H1 (cell line): ENCODE measurements at places on chromosomes 4 and X.

DNA sequence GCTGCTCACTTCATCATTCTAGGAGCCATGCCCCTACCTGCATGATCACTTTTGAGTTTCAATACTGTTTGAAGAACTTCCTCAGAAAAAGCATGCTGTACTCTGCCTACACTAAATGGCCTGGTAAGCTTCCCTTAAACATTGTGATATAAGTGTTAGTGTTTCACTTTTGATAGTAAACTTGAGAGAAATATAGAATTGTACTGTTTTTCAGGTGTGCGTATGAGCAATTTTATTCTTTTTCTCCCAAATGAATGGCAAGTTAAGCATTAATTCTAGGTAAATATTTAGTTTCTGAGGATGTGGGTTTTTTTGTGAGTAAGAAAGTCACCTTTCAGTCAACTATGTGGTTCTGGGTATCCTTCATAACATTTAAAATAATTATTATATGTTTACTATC, 484.5 kb downstream of the IL15 start:
- DNase-seq, result no peak
- no peak overlapping the region for H3K4me3 ChIP-seq
- H3K27me3 ChIP-seq, result no peaks in the 10 kb centered on the region
- no peaks in the 10 kb centered on the region for H3K36me3 ChIP-seq
- H3K27ac ChIP-seq, result no peak overlapping the region

- H3K27ac ChIP-seq, result no peak overlapping the region
- no peaks in the 10 kb centered on the region for H3K36me3 ChIP-seq
- H3K27me3 ChIP-seq, result no peaks in the 10 kb centered on the region
- no peaks in the 10 kb centered on the region for H3K4me1 ChIP-seq
Observed at GRCh38 chrX:32448320-32448719, 763.0 kb downstream of the DMD start.

DNA sequence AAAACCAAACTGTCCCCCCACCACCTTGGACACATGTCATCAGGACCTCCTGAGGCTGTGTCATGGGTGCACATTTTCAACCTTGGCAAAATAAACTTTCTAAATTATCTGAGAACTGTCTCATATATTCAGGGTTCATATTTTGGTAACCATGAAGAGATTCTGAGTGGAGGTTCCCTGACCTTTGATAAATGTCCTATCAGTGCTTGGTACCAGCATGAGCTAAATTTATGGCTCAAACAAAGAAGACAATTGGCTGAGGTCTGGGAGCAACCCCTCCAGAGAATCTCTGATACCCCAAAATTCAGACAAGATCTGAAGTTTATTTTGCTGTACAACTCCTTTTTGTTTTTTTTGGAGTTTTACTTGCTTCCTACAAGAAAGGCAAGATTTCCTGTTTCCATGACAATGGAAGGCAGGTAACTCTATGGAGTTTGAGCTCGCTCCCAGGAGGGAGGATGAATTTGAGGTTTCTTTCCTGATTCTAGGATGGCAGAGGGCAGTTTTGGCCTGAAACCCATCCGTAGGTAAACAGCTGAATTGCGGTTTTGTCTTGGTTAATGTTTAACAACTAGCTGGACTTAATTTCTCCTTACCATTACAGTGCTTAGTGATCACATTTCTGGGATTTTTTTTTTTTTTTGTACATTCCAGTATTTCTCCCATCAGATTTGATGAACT, 14.5 kb downstream of the UGT2B15 start:
- H3K4me3 ChIP-seq, result no peak overlapping the region
- H3K27ac ChIP-seq, result no peak overlapping the region
- no peak for DNase-seq
- no peaks in the 10 kb centered on the region for H3K27me3 ChIP-seq

DNA sequence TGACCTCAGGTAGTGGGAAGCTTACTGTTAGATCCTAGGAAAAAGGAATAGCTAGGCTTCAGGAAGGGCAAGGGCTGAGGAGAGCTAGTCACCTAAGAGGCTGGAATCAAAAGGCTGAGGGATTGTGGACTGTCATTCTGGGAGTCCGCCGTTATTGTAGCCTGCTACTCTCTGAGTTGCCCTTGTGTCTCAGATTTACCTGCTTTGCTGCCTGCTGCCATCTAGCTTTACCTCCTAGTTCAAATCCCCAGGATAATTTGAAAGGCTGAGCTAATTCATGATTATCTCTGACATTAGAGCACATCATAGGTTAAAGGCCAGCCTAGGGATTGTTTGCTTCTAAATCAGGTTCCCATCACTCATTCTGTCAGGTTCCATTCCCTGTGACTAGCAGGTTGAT, 120.2 kb downstream of the FHIP1A start:
- no peak overlapping the region for H3K27ac ChIP-seq
- no peaks in the 10 kb centered on the region for H3K27me3 ChIP-seq
- H3K36me3 ChIP-seq, result no peaks in the 10 kb centered on the region
- H3K4me1 ChIP-seq, result peaks cover 12% of the 10 kb centered on the region; the same call in 1 of the 2 replicates
- DNase-seq, result no peak
- no peak overlapping the region for H3K4me3 ChIP-seq

GRCh38 chr4:158236304-158237030, 26.2 kb downstream of the TMEM144 start:
- no peak overlapping the region for H3K27ac ChIP-seq
- no peaks in the 10 kb centered on the region for H3K27me3 ChIP-seq
- H3K4me3 ChIP-seq, result no peak overlapping the region
- no peaks in the 10 kb centered on the region for H3K4me1 ChIP-seq
- no peaks in the 10 kb centered on the region for H3K36me3 ChIP-seq
- no peak for DNase-seq

DNA sequence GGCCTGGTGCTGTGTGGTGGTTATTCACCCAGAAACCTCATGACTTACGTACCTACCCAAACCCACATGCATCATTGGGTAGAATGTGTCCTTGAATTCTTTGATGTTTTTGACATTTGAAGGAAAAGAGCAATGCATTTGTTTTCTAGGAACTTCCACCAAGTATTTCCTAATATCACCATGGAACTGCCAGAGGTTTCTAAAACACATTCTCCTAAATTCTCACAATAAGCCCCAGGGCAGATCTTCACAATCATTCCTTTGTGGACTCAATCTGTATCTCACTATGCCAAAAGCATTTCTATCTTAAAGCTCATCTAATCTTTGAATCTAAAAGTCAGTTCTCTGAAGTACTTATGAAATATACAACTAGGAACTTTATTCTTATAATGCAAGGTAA, 8.3 kb upstream of the ODAM start:
- H3K4me3 ChIP-seq, result no peak overlapping the region
- H3K36me3 ChIP-seq, result no peaks in the 10 kb centered on the region
- H3K27ac ChIP-seq, result no peak overlapping the region
- H3K4me1 ChIP-seq, result no peaks in the 10 kb centered on the region
- no peaks in the 10 kb centered on the region for H3K27me3 ChIP-seq

- peak; percentile 54 for DNase-seq
- peaks cover 9% of the 10 kb centered on the region; the same call in 1 of the 2 replicates for H3K4me1 ChIP-seq
- H3K27ac ChIP-seq, result no peak overlapping the region
- H3K27me3 ChIP-seq, result no peaks in the 10 kb centered on the region
Observed at GRCh38 chr4:150591406-150591805, 9.5 kb downstream of the MAB21L2 start.

- no peak overlapping the region; the same call in 1 of the 2 replicates for H3K27ac ChIP-seq
- H3K27me3 ChIP-seq, result no peaks in the 10 kb centered on the region
- H3K4me3 ChIP-seq, result no peak overlapping the region
- no peaks in the 10 kb centered on the region for H3K36me3 ChIP-seq
Observed at GRCh38 chr4:19194672-19195071, 1057.0 kb upstream of the SLIT2 start.

DNA sequence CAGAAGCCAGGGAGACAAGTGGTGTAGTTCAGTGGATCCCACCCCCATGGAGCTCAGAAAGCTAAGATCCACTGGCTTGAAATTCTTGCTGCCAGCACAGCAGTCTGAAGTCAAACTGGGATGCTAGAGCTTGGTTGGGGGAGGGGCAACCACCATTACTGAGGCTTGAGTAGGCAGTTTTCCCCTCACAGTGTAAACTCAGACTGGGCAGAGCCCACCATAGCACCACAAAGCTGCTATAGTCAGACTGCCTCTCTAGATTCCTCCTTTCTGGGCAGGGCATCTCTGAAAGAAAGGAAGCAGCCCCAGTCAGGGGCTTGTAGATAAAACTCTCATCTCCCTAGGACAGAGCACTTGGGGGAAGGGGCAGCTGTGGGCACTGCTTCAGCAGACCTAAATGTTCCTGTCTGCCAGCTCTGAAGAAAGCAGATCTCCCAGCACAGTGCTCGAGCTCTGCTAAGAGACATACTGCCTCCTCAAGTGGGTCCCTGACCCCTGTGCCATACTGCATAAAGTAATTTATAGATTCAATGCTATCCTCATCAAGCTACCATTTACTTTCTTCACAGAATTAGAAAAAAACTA, 163.2 kb downstream of the HHIP start:
- peak overlapping the region; percentile 46 for H3K4me3 ChIP-seq
- DNase-seq, result no peak
- H3K27ac ChIP-seq, result peak overlapping the region; percentile 73; the same call in 1 of the 2 replicates
- H3K4me1 ChIP-seq, result peaks cover 3% of the 10 kb centered on the region

GRCh38 chrX:43557792-43558191, 98.3 kb upstream of the MAOA start:
- H3K27ac ChIP-seq, result no peak overlapping the region
- DNase-seq, result no peak
- H3K36me3 ChIP-seq, result no peaks in the 10 kb centered on the region
- no peaks in the 10 kb centered on the region for H3K27me3 ChIP-seq

DNA sequence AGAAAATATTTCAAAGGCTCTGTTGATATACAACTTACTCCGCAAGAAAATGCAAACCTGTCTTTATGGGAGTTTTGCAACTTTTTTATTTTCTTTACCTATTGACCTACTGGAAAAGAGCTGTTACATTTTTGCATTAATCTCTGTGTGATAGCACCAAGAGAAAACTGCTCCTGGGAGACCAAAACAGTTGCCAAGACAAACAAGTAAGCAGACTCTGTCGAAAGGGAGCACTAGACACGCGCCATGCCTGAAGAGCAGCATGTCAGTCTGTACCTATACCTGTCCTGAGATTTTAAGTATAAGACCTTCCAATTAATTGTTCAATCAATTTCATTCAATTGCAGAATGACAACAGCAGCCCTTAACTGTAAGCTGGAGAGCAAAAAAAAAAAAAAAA, 56.0 kb upstream of the TECRL start:
- no peaks in the 10 kb centered on the region for H3K4me1 ChIP-seq
- H3K36me3 ChIP-seq, result no peaks in the 10 kb centered on the region
- H3K27ac ChIP-seq, result no peak overlapping the region
- no peak for DNase-seq

DNA sequence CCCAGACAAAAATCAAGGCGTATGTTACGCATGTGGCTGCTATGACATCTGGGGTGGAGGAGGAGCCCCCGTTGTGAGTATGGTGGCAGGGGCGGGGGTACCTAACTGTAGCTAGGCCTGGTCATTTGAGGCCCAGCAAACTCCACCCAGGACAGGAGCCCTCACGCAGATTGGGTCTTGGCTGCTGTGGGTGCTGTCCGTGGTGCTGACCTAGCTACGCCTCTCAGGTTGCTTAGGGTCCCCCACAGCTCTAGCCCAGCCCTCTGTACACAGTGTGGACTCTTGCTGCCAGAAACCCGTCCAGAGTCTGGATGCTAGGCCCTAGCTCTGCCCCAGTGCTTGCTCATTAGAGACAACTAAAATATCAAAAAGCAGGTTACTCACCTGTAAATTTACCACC, 146.7 kb upstream of the PSAPL1 start:
- H3K27me3 ChIP-seq, result no peaks in the 10 kb centered on the region
- no peaks in the 10 kb centered on the region for H3K4me1 ChIP-seq
- peak; percentile 17 for DNase-seq
- no peak overlapping the region for H3K27ac ChIP-seq
- H3K4me3 ChIP-seq, result no peak overlapping the region

GRCh38 chr4:177311589-177311988, 1.9 kb downstream of the NEIL3 start:
- H3K36me3 ChIP-seq, result no peaks in the 10 kb centered on the region
- H3K27ac ChIP-seq, result no peak overlapping the region
- no peaks in the 10 kb centered on the region for H3K27me3 ChIP-seq

DNA sequence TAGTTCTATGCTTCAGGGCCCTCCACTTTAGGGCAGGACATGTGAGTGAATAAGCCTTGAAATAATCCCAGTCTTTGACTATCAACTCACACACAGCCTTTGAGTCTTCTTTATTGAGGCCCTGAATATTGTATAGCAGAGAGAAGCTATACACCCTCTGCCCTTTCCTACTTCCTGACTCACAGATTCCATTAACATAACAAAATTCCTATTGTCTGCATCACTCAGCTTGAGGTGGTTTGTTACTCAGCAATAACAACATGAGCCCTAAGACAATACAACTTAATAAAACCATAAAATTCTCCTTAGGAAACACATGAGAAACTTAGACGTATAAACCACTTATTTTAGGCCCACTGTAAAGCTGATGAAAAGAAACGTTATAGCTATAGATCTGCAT, 680.3 kb upstream of the DIAPH2 start:
- DNase-seq, result no peak
- no peaks in the 10 kb centered on the region for H3K36me3 ChIP-seq
- H3K4me1 ChIP-seq, result no peaks in the 10 kb centered on the region
- H3K27ac ChIP-seq, result no peak overlapping the region
- no peaks in the 10 kb centered on the region for H3K27me3 ChIP-seq

DNA sequence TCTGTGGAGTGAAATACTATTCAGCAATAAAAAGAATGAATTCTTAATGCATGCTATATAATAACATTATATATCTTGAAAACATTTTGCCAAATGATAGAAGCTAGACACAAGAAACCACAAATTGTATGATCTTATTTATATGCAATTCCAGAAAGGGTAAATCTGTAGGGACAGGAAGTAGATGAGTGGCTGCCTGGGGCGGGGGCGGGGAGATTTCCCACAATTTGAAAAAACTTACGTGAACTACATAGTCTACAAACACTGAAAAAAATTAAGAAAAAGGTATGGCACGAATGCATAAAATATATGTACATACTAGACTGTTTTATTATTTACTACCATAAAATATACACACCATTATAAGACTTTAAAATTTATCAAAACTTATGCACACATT, 81.6 kb downstream of the WWC2 start:
- H3K4me3 ChIP-seq, result no peak overlapping the region
- H3K27ac ChIP-seq, result no peak overlapping the region
- no peaks in the 10 kb centered on the region for H3K27me3 ChIP-seq
- no peak for DNase-seq
- H3K4me1 ChIP-seq, result peaks cover 3% of the 10 kb centered on the region

DNA sequence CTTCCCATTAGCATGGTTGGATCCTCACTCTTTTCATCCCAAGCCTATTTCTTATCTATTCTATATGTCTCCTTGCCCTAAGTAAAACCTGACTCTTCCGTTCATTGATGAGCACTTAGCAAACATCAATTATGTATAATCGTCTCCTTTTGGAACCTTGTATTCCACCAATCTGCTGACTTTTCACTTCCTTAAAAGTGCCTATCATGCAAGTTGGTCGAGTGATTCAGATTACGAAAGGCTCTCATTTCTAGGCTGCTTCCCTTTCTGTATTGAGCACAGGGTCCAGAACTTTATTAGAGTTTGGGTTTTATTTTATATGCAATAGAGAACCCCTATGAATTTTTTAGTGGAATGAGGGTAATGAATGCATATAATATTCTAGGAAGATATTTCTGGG, 27.1 kb upstream of the ALB start:
- H3K27ac ChIP-seq, result no peak overlapping the region
- no peaks in the 10 kb centered on the region for H3K27me3 ChIP-seq
- no peaks in the 10 kb centered on the region for H3K4me1 ChIP-seq
- DNase-seq, result no peak
- no peak overlapping the region for H3K4me3 ChIP-seq
- H3K36me3 ChIP-seq, result no peaks in the 10 kb centered on the region

- no peaks in the 10 kb centered on the region for H3K27me3 ChIP-seq
- H3K36me3 ChIP-seq, result no peaks in the 10 kb centered on the region
- DNase-seq, result no peak
- H3K4me1 ChIP-seq, result 0 out of 2 replicates have a peak, but pooled peaks cover 2% of the 10 kb centered on the region
- no peak overlapping the region for H3K4me3 ChIP-seq
- H3K27ac ChIP-seq, result no peak overlapping the region
Observed at GRCh38 chr4:120557372-120557771, 365.2 kb downstream of the PRDM5 start.
